ENCODE measurements at places on chromosomes 11 and 22. TPM values are rescaled to one million over a fixed set of nuclear protein-coding genes. Genes with fewer than 3 reads are reported as not detected.

Gene RTN4R
- total RNA-seq, result 10.9 TPM

Gene AMOTL1
- total RNA-seq, result 22.9 TPM

Gene SOX6
- total RNA-seq, result 14.1 TPM

Gene ESAM
- 10.5 TPM for total RNA-seq

Gene B3GAT1
- total RNA-seq, result 5.4 TPM

Gene MEI1
- total RNA-seq, result 0.53 TPM

Gene SAA2
- 26,068 TPM for total RNA-seq

Gene OR52A1
- not detected for total RNA-seq

Gene GPR83
- total RNA-seq, result 0.28 TPM

Gene POU2AF3
- total RNA-seq, result 0.58 TPM

Gene OR52I1
- not detected for total RNA-seq

Gene CBLIF
- not detected for total RNA-seq

Gene CENPM
- not detected for total RNA-seq

Gene CYB5R2
- total RNA-seq, result 2.8 TPM

Gene GUCY1A2
- 1.3 TPM for total RNA-seq

Gene MS4A8
- total RNA-seq, result not detected

Gene HPS5
- 37.4 TPM for total RNA-seq

Gene TRIM22
- total RNA-seq, result 8.0 TPM

Gene CRYBB3
- total RNA-seq, result 0.91 TPM

Gene OR8B2
- total RNA-seq, result not detected

Gene HTR3A
- total RNA-seq, result not detected

Gene GPR152
- total RNA-seq, result not detected

Gene LARGE1
- total RNA-seq, result 27.2 TPM

Gene TXN2
- total RNA-seq, result 65.3 TPM

Gene OR4A5
- total RNA-seq, result not detected

Gene MYBPC3
- 0.08 TPM for total RNA-seq

Gene ART5
- not detected for total RNA-seq

Gene CLCF1
- 0.43 TPM for total RNA-seq

Gene CXCR5
- total RNA-seq, result 0.08 TPM

Gene CRACR2B
- total RNA-seq, result 3.5 TPM

Gene OR51B4
- not detected for total RNA-seq

Measured in left lobe of liver (tissue), 2 donors.